ENCODE measurements at places on chromosomes 2 and 18.

DNA sequence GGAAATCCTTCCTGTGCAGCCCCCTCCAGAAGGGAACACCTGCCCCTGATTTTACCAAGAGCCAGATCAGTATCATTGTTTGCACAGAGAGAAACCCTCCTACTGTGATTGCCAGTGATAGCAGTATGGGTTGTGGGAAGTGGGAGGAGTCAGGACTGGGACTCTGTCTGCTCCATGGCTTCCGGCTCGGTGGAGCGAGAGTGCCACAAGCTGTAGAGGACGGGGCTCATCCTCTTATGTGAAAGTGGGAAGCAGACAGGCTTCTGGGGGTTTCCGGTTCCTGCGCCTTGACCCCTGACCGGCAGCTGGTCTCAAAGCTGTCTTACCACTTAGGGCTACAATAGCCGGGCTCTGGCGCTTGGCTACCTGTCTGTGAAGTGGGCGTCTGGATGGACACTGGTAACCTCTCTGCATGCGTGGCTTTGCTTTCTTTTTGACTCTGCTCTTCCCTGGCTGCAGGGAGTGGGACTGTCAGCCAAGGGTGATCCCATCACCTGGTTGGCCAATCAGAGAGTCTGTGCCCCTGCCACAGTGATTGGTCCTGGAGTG, 79.7 kb downstream of the BCL2L11 start:
- no peak for DNase-seq

DNA sequence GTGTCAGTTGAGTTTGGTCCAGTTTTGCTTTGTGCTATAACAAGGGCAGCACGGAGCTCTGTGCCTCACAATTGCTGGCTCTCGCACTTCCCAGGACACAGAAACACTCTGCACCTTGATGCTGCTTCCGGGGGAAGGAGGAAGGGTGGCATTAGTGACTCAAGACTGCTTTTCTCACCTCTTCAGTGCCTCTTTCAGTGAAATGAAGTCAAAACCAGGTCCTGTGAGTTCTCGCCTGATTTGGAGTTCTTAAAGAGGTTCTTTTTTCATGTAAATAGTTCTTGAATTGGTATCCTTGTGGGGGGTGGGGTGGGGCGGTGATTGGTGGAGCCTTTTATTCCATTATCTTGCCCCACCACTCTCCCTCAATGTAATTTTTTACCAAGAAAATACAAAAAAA, 91.5 kb upstream of the MYT1L start:
- DNase-seq: no peak

- DNase-seq: no peak
These were observed 312.1 kb upstream of the MYT1L start for GRCh38 chr2:2642906-2643890.

DNA sequence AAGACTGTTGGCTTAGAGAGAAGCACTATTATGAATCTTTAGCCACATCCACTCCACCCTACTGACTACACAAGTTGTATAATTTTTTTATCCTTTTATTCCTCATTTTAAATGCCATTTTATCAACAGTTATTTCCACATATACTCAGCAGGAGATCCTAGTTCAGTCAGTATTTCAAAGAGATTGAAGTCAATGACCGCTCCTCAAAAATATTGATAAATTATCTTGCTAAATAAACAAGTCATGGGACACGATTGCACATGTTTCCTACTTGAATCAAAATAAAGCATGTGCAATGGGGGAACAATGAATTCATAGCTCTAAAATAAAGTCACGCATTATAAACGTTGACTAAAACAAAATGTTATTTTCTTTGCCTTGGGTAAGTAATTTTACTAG, 496.5 kb downstream of the LRRTM4 start:
- DNase-seq: no peak

- no peak for DNase-seq
These were observed 522.9 kb upstream of the FSHR start for GRCh38 chr2:49677227-49677626.

- no peak for DNase-seq
These were observed 53.3 kb upstream of the TUBA3E start for GRCh38 chr2:130251535-130251872.

- peak; percentile 20 for DNase-seq
These were observed 40.6 kb downstream of the ITGB1BP1 start for GRCh38 chr2:9382604-9383235.

- no peak for DNase-seq
These were observed 12.9 kb downstream of the SIX2 start for GRCh38 chr2:44996356-44996755.

GRCh38 chr2:46446871-46447568, 32.3 kb upstream of the TMEM247 start:
- no peak for DNase-seq

- DNase-seq: no peak
These were observed 128.1 kb downstream of the DDX1 start for GRCh38 chr2:15719566-15720313.

GRCh38 chr2:60554646-60555065, 1.2 kb upstream of the BCL11A start:
- DNase-seq: no peak

DNA sequence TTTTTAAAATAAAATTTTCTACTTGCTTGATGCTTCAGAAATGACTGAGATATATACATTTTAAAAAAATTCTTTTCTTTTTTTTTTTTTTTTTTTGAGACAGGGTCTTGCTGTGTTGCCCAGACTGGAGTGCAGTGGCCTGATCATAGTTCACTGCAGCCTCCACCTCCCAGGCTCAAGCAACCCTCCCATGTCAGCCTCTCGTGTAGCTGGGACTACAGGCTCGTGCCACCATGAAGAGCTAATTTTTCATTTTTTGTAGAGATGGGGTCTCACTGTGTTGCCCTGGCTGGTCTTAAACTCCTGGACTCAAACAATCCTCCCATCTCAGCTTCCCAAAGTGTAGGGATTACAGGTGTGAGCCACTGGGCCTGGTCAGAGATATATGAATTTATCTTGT, 12.9 kb downstream of the CYS1 start:
- no peak for DNase-seq

GRCh38 chr18:50727721-50728471, 91.9 kb downstream of the MRO start:
- DNase-seq: no peak

DNA sequence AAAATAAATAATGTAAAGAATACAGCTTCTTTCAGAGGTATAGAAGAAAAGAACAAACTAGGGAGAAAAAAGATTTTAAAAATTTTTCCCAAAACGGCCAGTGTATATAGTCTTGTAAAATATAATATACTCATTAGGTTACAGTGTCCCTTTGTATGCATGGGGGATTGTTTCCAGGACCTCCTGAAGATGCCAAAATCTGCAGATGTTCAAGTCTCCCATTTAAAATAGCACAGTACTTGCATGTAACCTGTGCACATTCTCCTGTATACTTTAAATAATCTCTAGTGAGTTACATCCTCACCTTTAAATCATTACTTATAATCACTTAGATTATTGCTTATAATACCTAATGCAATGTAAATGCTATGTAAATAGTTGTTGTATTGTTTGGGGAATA, 80.6 kb upstream of the LRRTM4 start:
- no peak for DNase-seq
